ENCODE measurements at places on chromosomes 2 and 18.

DNA sequence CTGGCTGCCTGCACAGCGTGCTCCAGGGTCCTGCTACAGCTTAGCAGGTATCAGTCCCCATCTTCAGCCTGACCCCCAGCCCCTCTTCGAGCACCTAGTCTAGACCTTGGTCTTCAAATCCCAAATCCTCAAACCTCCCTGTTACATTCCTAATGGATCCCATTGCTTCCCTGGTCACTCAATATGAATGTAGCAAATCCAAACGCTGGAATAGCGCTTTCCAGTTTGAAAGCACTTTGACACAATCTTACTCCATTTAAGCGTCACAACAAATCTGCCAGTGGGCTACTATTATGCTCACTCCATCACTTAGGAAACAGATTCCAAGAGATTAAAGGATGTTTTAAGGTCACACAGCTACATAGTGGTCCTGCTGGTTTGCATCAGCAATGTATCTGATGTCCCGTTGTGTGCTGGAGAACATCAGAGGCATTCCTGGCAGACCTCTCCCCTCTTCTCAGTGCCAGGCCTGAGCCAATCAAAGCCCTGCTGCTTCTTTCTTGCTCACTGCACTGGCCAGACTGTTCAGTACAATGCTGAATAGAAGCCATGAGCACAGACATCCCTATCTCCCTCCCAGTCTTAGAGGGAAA, 11.1 kb upstream of the INO80C start:
- no peak for DNase-seq

DNA sequence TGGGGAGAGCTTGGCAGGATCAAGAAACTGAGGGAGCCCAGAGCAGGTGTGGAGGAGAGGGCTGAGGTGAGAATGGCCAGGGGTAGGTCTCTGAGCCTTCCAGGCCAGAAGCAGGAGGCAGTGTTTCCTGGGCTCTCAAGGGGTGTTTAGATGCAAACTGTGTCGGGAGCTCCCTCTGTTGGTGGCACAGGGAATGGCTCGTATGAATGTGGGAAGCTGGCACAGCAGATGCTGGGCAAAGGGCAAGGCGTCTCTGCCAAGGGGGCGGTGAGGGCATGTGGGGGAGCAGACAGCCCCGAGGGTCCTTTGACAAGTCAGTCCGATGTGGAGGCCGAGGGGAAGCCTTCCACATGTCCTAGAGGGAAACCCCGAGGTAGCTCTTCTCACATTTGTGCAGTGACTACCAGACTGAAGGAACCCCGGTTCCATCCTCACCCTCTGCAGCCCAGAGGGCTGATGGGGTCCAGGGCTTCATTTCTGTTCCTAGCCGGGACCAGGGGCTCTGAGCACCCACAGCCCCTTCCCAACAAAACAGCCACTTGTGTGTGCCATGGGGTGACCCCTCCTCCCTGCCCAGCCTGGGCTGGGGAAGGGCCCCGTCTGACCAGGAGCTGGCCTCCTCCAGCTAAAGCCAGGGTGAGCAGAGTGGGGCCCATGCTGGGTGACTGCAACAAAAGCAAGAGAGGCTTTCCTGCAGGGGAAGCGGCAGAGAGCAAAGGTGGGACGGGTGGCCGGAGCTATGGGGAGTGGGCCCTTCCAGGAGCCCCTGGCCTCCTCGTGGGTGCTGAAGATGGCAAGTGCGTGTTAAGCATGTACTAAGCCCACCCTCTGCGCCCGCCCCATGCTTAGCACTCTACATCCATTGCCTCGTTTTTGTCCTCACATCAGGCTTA, 103.4 kb downstream of the SEPTIN10 start:
- peak; percentile 63 for DNase-seq

DNA sequence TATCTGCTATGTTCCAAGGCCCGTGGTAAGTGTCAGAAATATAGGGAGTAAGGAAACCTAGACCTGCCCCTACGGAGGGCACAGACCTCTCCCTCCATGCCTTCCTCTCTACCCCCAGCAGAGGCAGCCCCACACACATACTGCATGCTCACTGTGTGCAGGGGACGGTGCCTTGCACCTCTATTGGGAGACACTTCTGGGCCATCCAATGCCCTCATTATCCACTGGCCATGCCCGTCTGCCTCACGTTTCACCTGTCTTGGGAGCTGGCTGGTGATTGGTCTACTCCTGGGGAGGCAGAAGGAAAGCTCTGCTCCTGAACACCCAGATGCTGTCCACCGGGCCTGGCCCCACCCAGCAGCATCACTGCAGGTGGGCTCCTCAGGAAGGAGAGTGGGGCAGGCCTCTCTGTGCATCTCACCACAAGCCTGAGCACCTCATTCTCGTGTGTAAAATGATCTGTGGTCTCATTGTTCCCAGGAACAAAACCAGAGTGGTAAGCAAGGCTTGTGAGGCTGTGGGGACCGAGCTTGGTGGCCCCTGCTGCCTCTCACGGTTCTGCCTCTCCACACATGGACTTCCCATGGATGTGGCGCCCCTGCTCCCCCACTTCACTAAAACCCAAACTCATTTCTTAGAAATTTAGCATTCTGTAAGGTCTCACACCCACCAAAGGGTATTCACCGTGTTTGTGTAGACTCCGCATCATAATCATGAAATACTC, 312.5 kb upstream of the HS6ST1 start:
- no peak for DNase-seq

DNA sequence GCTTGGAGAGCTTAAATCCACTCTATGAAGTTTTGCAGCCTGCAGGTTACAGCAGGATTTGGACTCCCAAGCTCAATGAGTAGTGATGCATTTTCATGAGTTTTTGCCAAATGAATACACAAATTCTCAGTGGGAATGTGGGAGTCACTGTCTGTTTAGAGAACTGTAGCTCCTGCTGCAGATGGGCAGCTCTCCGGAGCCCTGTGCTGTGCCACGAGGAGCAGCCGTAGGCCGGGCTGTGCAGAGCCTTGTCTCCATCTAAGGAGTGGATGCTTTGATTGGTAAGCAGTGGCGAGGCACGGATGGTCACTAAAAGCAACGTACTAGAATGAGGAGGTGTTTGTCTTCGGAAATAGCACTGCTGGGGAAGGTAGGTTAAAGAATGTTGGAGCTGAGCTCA, 96.0 kb upstream of the NFATC1 start:
- no peak for DNase-seq

Data from T-helper 2 cell (primary cell).